ENCODE measurements at places on chromosomes 7 and 10. TPM values are rescaled to one million over a fixed set of nuclear protein-coding genes. Genes with fewer than 3 reads are reported as not detected.
A peak's percentile ranks its signal among the peaks of the same experiment; 100 is the strongest.

DNA sequence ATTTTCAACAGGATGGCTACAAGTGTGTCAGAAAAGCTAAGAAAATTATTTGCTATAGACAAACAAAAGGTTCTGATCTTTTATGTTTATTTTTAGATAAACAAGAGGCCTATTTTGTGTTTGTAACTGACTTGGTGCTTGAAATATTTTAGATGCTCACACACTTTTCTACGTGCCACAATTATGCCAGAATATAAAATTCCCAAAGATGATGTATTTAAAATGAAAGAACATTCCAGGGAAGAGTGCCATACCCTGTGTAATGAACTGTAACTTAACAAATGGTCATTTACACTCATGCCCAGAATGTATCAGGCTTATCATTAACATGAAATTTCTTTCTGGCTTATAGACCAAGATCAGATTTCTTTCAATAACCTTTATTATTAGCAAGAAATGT is 144.9 kb upstream of the MTPN start:
- DNase-seq = no peak

GRCh38 chr7:94069162-94069739 is 65.1 kb upstream of the BET1 start:
- DNase-seq = no peak

- DNase-seq = no peak
These were observed 13.7 kb downstream of the RFC2 start for GRCh38 chr7:74240482-74240881.

DNA sequence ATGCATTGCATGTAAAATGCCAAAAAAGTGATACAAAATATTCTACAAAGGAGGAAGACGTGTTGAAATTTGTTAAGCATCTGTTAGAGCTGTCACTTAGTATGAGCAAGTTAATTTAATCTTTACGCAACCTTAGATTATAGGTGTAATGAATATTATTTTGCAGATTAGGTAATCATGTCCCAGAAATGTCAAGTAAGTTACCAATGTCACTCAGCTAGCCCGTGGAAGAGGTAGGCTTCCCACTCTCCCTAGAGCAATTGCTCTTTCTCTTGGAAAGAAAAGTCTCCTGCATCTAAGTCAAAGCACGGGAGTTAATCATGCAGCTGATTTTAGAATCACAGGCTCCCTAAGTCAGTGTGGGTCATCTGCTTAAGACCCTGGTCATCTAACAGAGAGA is 830.4 kb upstream of the IGFBP3 start:
- no peak for DNase-seq

GRCh38 chr7:17123020-17123419 is 175.4 kb upstream of the AHR start:
- no peak for DNase-seq

Gene CFTR
- 0.13 TPM for polyA plus RNA-seq

Gene MEIG1
- polyA plus RNA-seq = 0.66 TPM

Gene PVRIG
- polyA plus RNA-seq = not detected

DNA sequence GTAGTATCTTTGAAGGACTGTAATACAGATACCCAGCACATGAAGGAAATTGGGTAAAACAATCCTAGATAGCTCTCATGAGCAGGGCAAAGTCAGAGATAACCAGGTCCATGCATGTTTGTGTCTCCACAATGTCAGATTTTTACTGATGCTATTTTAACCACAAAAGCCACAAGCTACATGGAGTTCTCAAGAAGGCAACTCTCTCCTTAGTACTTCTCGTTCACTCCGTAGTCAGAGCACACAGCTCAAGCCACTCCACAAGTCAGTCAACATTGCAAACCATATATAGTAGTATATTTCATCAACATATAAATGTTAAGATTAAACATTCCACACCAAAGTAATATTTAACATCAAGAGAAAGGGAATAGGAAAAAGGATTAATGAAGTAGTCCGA is 98.0 kb upstream of the PIK3CG start:
- no peak for DNase-seq

Gene ADRA2A
- not detected for polyA plus RNA-seq

DNA sequence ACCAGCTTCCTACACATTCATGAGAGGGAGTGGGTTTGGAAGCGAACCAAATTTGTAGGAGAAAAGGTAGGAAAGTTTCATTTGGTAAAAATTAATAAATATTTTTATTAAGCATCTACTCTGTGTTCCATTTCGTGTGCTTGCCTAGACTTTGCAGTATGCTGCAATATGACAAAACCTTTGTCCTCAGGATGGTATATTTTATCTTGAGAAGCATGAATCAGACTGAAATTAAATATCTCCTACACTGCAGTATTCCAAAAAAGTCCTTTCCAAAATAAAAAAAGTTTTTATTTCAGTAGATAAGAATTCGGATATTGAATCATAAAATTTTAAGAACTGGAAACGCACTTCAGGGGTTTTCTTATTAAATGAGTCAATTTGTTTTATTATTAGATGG is 47.7 kb downstream of the ANK3 start:
- no peak for DNase-seq

GRCh38 chr10:52965938-52966401 is 193.4 kb upstream of the MBL2 start:
- no peak for DNase-seq

GRCh38 chr10:42998481-42999384 is 78.1 kb upstream of the RET start:
- no peak for DNase-seq

Gene CRYGN
- polyA plus RNA-seq = not detected

GRCh38 chr10:29671968-29672367 is 37.2 kb upstream of the SVIL start:
- DNase-seq = no peak

Gene CAMK2B
- 0.17 TPM for polyA plus RNA-seq

Gene OR2F1
- polyA plus RNA-seq = not detected

DNA sequence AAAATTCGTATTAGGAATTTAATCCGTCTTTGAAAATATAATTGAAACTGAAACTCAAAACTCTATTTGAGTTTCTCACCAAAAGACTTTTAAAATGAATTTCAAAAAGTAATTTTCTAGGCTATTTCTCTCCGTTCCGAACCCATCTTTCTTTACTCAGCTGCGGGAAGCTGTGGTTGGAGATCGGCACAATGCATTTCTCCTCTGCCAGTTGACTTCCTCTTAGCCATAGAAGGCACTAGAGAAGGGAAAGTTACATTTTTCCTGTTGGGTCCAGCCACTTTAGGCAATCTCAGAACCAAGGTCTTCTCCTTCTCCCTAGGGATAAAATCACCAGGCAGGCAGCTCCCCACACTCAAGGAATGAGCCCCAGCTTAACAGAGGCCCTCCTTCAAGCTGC is 133.6 kb upstream of the COL1A2 start:
- DNase-seq = no peak

GRCh38 chr7:155580367-155580766 is 34.0 kb upstream of the CNPY1 start:
- no peak for DNase-seq

Gene RTKN2
- 1.8 TPM for polyA plus RNA-seq

DNA sequence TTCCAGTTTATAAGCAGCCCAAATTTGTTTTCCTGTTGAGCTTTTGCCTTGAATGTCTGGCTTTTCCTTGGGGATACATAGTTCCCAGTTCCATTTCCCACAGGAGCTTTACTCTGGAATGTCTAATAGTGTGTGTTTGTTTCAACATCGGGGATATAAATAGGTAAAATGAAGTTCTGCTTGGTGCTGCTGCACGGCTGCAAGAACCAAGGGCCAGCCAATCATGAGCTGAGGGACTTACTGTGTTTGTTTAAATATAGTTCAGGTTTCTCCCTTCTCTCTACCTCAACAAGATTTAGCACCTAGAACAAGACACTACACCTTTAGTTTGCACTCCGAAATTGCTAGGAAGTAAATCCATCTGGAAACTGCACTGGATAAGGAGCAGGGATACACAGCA is 43.9 kb downstream of the GRM8 start:
- no peak for DNase-seq

- no peak for DNase-seq
These were observed 670 bp downstream of the RCC1L start for GRCh38 chr7:75072981-75073283.

- DNase-seq = no peak
These were observed 109.4 kb downstream of the EEPD1 start for GRCh38 chr7:36262309-36263094.

Gene AGBL3
- 2.7 TPM for polyA plus RNA-seq

- no peak for DNase-seq
These were observed 25.2 kb upstream of the DMTF1 start for GRCh38 chr7:87127019-87127418.

- peak; percentile 79 for DNase-seq
These were observed 56.5 kb upstream of the PCGF5 start for GRCh38 chr10:91163869-91164474.

DNA sequence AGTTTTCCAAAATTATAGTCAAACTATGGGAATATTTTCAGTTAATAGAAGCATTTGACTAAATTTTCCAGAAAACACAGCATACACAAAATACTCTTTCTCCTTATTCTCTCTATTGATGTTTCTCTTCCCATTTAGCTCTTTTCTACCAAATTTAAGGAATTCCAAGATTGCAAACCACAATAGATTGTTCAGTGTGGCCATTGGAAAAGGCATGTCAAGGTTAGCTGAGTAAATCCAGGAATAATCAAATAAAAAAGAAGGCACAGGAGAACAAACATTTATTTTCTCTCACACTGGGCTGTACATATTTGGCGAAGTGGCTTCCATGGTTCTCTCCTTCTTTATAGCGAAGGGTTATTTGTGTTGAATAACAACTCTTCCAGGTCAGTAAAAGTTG is 117.3 kb downstream of the THSD7A start:
- no peak for DNase-seq

- DNase-seq = no peak
These were observed 19.7 kb downstream of the UBE3C start for GRCh38 chr7:157158400-157158799.

DNA sequence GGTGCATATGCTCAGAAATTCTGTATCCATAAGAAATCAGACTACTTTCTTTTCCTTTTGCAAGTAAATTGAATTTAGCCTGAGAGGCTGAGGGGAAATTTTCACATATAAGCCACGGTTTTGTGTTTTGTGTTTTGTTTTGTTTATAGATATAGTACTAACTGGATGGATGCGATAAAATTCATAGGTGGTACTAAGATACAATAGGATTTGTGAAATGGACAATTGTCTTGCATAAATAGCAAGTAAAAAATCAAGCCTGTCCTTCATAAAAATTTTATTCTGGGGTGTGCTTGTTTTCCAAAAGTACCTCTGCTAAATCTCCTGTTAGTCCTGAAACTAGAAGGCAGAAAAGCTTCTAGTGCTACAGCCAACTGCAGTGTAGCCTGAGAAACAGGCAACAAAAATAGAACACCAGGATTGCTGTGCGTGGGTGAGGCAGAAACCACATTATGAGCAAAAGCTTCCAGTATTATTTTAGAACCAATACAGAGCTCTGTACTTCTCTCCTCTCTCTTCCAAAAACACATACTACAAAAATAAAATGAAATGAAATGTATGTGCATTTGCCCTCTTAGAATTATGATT is 634 bp upstream of the HDAC9 start:
- DNase-seq = no peak

DNA sequence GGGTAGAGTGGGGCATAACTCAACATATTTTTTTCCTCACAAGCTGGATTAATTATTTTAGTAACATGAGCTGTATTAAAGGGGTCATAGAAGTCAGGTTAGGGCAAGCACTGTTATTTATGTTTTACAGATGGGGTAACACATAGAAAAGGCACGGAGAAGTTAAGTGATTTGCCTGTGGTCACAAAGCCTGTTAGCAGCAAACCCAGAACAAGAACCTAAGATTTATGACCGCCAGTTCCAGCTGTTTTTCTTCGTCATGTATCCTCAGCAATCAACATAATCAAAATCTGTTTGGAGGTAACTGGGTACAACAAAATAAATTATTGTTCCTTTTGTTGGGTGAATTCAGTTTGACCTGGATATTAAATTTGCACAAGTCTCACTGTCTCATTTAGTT is 57.2 kb upstream of the BET1 start:
- DNase-seq = no peak

Gene ASAH2
- 0.17 TPM for polyA plus RNA-seq

- no peak for DNase-seq
These were observed 129.6 kb upstream of the ANKRD1 start for GRCh38 chr10:91050371-91051034.

- DNase-seq = no peak
These were observed 31.2 kb downstream of the JCAD start for GRCh38 chr10:30028006-30028737.

DNA sequence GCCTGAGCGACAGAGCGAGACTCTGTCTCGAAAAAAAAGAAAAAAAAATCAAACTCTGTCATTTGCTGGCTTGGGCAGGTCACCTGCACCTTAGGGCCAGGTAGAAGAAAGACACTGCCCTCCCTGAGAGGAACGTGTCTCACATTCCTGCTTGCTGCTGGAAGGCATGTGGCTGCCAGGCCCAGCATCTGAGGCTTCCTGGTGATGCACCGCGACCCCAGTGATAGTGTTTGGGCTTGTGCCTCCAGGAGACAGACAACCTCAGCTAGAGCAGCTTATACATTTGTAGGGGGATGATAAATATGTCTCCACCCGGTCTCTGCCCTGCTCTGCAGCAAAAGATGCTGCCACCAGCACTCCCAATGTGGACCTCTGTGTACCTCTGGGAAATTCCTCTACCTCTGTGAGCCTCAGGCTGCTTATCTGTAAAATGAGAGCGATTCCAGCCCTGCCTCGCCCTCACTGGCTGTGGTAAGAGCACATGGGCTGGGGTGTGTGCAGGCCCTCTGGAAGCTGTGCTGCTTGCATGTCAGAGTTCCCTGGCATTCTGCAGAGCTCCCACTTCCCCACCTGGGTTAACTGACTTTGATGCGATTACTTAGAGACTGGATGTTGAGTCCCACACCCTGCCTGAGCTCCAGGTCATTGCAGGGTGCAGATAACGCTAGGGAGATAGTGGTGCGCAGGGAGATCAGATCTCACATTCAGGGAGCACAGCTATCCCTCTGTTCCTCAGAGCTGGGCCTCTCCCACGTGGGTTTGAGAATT is 19.9 kb downstream of the SLC29A3 start:
- DNase-seq = no peak

GRCh38 chr7:141679014-141679413 is 23.0 kb downstream of the DENND11 start:
- no peak for DNase-seq

Gene LRIT1
- polyA plus RNA-seq = not detected

Data from A549 (cell line).